NCI-H345 (cell line): ENCODE measurements at places on chromosomes 7 and 10.
A peak's percentile ranks its signal among the peaks of the same experiment; 100 is the strongest.

GRCh38 chr7:157978766-157979165 lies 608.9 kb downstream of the PTPRN2 start:
- DNase-seq: peak; percentile 82

DNA sequence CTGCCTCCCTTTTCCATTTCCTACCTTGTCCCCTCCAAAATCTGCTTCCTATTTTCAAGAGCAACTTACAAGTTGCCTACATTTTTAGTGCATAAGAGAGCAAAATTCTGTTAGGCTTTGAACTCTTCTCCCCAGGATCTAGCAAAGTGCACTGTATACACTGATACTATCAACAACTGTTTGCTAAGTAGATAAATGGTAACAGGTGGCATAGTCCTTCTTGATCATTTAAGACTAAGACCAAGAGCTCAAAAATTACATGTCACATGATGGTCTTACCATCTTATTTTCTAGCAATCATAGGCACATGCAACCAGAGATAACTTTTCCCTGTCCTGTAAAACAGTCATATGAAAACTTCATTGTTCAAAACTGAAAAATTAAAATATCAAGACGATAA lies 16.2 kb downstream of the FAM3C start:
- DNase-seq: no peak

DNA sequence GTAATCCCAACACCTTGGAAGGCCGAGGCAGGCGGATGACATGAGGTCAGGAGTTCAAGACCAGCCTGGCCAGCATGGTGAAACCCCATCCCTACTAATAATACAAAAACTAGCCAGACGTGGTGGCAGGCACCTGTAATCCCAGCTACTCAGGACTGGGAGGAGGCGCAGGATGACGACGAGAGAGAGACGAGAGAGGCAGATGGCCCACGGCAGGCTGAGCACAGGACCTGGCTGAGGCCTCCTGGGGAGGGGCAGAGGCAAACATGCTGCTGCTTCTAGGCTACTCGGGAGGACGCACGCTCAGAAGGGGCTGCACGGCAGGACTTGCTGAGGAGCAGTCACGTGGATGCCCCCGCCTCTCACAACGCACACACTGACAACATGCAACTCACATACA lies 22.4 kb downstream of the DIP2C start:
- DNase-seq: no peak

- no peak for DNase-seq
Measured at GRCh38 chr7:18803923-18804322, 308.4 kb downstream of the HDAC9 start.

DNA sequence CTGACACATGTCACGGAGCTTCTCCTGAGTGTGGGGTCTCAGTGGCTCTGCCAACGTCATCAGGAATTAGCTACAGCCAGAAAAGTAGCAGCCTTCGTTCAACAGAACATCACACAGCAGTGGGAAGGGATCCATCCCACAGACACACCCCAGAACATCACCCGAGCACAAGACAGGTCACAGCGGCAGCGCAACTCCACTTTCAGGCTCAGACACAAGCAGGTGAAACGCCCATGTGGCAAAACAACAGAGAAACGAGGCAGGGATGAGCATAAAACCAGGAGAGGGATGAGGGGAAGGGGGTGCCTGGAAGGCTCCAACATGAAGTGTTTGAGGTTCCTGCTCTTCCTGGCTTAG lies 44.8 kb downstream of the CAMK2B start:
- no peak for DNase-seq

GRCh38 chr10:4227586-4227985 lies 442.6 kb upstream of the KLF6 start:
- no peak for DNase-seq

GRCh38 chr10:78491812-78492211 lies 458.1 kb downstream of the RPS24 start:
- DNase-seq: no peak

- DNase-seq: no peak
Measured at GRCh38 chr10:100728928-100729861, 16.2 kb upstream of the PAX2 start.

- peak; percentile 37 for DNase-seq
Measured at GRCh38 chr7:74656441-74656836, 1.1 kb upstream of the GTF2I start.

GRCh38 chr10:35304649-35305048 lies 31.7 kb upstream of the CCNY start:
- DNase-seq: no peak

GRCh38 chr10:110782616-110783015 lies 89.1 kb upstream of the PDCD4 start:
- DNase-seq: no peak

DNA sequence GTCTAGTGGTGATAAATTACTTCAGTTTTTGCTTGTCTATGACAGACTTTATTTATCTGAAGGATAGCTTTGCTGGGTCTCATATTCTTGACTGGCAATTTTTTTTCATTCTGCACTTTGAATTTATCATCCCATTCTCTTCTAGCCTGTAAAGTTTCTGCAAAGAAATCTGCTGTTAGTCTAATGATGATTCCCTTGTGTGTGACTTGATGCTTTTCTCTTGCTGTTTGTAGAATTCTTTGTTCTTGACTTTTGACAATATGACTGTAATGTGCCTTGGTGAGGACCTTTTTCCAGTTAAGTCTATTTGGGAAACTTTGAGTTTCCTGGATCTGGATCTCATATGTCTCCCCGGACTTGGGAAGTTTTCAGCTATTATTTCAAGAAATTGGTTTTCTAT lies 59.3 kb upstream of the TMEM140 start:
- DNase-seq: no peak

GRCh38 chr7:25669961-25670841 lies 441.9 kb upstream of the NPVF start:
- no peak for DNase-seq

- no peak for DNase-seq
Measured at GRCh38 chr10:115063701-115064658, 29.2 kb upstream of the ATRNL1 start.

DNA sequence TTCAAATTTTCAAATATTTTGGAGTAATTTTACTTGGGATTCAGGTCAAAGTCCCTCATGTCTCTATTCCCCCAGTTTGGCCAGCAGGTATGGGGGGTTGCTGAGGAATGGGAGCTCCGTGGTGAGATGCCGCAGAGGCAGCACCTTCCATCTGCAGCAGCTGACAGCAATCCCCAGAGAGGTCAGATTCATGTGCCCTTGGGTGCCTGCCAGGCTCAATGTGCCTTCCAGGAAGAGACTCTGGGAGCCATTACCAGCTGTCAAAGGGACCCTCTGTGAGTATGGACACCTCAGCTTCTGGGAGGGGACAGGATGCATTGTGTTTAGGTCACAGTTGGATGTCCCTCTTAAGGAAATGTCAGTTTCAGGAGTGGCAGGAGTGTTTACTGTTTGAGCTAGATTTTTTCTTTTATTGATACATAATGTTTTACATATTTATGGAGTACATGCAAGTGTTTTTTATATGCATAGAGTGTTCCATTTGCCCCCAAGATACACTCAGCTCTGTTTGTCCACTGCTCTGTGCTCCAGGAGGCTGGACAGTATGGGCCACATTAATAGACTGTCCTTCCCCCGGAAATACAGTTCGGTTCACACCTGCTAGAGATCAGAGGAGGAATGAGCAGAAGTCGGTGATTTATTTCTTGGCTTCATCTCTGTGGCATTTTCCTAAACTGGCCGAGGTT lies 75.3 kb upstream of the GRB10 start:
- DNase-seq: peak; percentile 55

DNA sequence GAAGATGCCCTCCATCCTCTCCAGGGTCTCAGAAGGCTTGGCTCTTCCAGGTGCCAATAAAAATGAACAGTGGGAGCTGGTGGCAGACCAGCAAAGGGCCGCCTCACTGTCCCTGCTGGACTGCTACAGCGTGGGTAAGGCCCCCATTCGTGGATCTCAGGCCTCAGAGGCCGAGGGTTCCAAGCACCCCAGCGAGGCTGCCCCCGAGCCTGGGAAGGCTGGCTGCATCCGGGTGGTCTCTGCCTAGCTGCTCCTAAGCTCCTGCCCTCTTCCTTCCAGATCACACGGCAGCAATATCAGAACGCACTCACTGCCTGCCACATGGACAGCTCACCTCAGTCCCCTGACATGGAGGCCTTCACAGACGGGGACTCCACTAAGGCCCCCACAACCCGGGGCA lies 42.9 kb downstream of the GOT1 start:
- no peak for DNase-seq

- no peak for DNase-seq
Measured at GRCh38 chr10:78542141-78542489, 508.5 kb downstream of the RPS24 start.

- DNase-seq: no peak
Measured at GRCh38 chr7:44155191-44156185, 14.4 kb upstream of the MYL7 start.

- DNase-seq: peak; percentile 67
Measured at GRCh38 chr7:33671531-33672262, 233.6 kb upstream of the BMPER start.

DNA sequence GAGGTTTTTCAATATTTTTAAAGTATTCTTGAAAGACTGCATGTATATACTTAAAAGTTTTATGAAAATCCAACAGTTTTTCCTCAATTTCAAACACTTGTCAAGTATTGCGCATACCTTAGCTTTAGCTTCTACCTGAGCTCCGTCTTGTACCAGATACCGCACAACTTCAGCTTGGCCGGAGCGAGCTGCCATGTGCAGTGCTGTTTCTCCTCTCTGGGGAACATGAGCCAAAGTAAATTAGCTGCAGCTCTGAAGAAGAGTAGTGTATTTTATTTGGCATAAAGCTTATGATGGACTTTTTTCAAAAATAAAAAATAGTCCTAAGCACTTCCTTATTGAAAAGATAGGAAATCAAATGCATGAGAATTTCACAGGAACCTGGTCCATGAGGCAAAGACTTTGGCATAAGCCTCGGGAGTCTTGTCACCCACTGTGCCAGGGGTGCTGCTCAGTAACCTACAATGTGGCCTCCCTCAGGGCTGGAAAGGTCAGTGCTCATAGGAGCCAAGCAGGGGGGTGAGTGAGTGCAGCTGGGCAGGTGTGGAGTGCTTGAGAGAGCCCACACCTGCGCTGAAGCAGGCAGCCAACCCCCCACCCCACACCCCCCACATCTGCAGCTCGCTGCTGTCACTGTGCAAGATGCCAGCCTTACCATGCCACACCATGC lies 189.5 kb downstream of the ANK3 start:
- no peak for DNase-seq

DNA sequence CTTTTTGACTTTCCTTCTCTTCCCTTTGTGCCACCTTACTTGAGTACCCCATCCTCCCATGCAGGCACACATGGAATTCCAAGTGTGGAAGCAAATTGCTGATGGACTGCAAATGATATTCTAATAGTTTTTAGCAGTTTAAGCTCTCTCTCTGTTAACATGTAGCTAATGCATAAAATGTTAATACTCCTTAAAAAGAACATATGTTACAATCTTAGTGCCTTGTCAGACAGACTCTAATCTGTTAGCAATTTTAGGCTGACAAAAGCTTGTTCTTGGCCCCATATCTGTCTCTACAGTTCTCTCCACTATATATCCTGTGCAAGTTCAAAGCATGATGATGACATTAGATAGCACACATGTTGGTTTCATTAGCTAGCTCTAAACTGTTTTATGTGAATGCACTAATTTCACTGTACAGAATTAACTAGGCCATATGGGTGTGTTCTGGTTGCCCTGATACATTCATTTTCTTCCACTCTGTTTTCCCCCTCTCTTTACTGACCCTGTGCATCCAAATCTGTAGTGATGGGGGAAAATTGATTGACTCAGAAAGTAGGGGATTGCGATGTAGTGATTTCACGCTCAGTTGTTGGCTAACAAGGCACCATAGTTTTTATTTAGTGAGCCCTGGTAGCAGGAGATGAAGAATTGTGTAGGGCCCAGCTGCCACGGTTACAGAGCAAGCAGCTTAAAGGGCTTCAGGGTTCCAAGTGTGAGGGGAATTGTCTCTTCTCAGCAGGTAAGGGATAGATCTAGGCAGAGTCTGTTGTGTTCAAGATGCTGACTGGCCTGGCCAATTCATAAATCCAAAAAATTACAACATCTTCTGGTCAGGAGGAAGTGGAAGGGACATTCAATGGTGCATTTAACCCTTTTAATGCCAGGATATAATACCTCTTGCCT lies 114.6 kb upstream of the FZD1 start:
- no peak for DNase-seq

DNA sequence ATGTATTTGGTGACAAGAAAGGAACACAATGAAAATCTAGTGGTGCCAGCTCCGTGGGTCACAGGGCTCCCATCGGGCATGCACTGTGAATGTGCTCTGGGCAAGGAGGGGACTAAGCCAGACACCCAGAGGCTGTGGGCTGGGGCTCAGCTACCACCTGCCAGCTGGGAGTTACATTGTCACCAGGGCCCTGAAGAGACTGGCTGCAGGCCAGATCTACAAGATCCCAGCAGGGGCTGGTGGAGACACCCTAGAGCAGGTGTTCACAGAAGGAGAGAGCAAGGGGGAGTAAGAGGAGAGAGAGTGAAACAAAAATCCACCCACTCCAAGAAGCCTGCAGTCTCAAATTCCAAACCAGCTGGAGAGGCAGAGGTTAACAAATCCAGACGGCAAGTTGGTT lies 116.6 kb upstream of the ADCY1 start:
- DNase-seq: peak; percentile 97

DNA sequence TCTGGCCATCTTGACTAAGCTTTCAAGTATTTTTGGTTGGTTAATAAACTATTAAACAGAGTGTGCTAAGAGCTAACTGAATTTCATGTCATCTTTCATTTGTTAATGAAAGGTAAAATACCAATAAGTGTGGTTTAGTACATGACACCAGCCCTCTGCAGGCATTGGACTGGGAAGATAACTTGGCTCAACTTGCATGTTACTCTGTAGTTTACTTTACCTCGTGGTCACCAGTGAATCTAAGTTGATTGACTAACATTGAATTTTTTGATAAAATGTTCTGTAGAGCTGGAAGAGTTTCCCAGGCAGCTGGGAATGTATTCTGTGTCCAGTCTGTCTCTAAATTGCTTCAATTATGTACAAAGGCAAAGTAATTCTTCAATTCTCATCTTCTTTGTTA lies 49.9 kb downstream of the ASB4 start:
- no peak for DNase-seq

DNA sequence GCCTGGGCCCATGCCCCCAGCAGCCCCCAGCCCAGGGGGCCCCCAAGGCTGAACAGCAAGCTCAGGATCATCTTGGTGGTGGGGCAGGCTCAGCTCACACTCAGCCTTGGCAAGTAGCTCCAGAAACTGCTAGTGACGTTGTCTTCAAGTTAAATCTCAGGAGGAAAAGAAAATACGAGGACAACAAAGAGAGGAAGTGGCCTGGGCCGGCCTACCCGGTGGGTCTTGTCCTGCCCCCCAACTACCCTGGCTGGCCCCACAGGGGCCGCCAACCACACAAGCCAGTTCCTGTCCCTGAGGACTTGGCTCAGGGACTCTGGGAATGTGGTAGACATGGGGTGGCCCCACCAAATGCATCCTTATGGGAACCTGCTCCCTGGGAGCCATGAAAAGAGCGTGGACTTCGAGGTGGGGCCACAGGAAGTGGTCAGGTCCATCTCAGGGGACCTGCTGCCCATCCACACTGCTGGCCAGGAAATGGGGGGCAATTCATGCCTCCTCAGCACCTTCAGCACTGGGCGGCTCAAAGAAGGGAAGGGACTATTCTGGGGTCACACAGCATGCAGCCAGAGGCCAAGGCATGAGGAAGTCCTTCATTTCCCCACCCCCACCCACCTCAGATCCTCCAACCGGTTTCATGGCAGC lies at the start of gene MMRN2:
Gene MMRN2 (minus strand): TSS at position 145 of the 645 bp plus-strand sequence. CDS start 74 bp downstream, at position 71.
- no peak for DNase-seq
